ENCODE measurements at places on chromosomes 5 and 9.

DNA sequence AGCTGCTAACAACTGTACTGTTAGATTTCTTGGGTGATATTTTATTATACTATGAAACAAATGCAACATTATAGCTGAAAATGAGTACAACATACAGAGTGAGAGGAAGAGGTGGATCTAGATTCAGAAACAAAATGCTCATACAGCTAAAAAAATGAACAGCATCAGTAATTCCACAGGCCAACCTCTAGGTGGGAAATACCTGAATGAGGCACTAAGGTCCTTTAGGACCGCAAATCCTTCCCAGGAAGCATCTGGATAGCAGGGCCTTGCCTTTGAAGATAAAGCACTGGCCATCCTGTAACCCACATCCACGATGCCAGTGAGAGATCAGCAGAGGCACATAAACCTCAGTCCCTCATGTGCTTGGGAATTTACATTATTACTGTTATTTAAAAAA, 310.8 kb downstream of the YTHDC2 start:
- H3K4me3 ChIP-seq, result no peak overlapping the region
- DNase-seq, result no peak
- no peaks in the 10 kb centered on the region for H3K4me1 ChIP-seq
- no peak overlapping the region for H3K27ac ChIP-seq
- peaks cover 5% of the 10 kb centered on the region for H3K27me3 ChIP-seq

- H3K27ac ChIP-seq, result no peak overlapping the region
- DNase-seq, result no peak
Observed at GRCh38 chr5:170149206-170149515, 43.5 kb downstream of the FOXI1 start.

- no peaks in the 10 kb centered on the region for H3K36me3 ChIP-seq
- H3K4me3 ChIP-seq, result no peak overlapping the region
- no peak for DNase-seq
- no peak overlapping the region for H3K27ac ChIP-seq
Observed at GRCh38 chr9:72412483-72413040, 47.6 kb upstream of the ZFAND5 start.

DNA sequence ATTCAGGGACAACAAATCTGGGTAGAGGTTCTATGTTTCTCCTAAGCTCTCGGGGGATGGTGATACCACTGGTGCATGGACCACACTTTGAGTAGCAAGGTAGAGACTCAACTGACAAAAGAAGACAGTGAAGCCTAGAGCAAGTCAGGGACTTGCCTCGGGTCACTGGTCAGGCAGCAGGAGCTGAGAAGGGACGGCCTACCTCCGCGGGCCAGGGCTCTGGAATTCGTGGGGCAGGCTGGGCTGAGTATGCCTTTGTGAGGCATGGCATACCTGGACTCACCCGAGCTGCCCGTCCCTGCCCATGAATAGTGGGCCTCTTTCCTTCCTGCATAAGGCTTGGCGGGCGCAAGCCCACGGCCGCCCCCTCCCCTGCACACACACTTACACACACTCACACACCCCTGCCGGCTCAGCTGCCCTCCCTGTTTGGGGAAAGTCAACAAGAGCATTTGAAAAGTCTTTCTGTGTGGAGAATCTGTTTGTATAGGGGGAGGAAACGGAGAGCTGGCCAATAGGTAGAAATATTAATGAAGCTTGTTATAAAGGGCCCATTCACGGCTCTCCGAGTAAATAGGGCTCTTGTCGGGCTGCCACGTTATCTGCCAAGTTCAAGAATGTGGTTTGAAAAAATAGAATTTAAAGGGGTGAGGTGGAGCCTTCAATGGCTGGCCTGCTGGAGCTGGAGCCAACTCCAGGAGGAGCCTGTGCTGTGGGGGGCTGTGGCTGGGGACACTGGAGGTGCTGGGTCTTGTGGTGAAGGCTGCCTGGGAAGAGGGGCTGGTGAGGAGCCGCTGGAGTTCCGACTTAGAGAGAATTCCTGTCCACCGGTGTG, 19.1 kb upstream of the KIF12 start:
- H3K4me3 ChIP-seq, result no peak overlapping the region
- no peaks in the 10 kb centered on the region for H3K36me3 ChIP-seq
- no peak overlapping the region for H3K27ac ChIP-seq
- DNase-seq, result no peak
- H3K27me3 ChIP-seq, result peaks cover 12% of the 10 kb centered on the region
